Heart left ventricle (tissue), 16 donors: ENCODE measurements at places on chromosomes 1 and 21. TPM values are rescaled to one million over a fixed set of nuclear protein-coding genes. Genes with fewer than 3 reads are reported as not detected.

DNA sequence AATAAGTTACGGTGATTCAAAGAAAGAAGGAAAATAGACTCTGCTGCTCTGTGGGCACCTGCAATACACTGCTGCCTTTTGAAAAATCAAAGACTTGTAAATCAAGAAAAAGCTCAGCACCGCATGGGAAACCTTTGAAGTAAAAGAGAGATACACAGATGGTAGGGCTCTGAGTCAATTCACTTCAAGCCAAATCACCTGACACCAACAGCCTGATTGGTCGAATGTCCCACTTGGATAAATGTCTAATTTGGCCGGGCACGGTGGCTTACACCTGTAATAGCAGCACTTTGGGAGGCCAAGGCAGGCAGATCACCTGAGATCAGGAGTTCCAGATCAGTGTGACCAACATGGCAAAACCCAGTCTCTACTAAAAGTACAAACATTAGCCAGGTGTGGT is 19.2 kb upstream of the RCAN3 start:
- DNase-seq: no peak

DNA sequence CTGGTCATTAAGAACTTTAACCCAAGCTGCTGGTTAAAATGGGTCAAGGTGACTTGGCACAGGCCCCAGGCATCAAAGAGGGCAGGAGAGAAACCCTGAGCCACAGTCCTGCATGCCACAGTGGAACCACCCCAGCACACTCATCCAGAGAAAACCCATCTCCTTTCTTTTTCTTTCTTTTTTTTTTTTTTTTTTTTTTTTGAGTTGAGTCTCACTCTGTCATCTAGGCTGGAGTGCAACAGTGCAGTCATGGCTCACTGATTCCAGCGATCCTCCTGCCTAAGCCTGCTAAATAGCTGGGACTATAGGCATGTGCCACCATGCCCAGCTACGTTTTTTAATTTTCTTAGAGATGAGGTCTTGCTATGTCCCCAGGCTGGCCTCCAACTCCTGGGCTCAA is 109.2 kb upstream of the RAB4A start:
- no peak for DNase-seq

- peak; percentile 55 for DNase-seq
Measured at GRCh38 chr1:38000529-38001455, 4.5 kb downstream of the FHL3 start.

DNA sequence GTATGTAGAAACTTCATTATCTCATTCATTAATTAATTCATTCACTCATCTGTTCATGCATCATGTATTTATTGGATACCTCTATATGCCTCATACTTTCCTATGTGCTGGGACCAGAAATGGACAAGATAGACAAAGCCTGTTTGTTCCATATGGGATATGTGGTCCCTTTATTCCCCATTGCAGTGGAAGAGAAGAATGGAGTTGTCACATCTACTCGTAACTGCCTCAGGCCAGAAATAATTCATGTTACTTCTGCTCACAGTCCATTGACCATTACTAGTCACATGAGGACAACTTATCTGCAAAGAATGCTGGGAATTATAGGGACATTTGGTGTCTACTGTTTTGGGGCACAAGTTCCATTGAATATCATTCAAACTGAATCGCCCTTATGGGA is 327.8 kb downstream of the MATN1 start:
- DNase-seq: no peak

GRCh38 chr1:226690460-226690982 is 48.6 kb downstream of the ITPKB start:
- no peak for DNase-seq

DNA sequence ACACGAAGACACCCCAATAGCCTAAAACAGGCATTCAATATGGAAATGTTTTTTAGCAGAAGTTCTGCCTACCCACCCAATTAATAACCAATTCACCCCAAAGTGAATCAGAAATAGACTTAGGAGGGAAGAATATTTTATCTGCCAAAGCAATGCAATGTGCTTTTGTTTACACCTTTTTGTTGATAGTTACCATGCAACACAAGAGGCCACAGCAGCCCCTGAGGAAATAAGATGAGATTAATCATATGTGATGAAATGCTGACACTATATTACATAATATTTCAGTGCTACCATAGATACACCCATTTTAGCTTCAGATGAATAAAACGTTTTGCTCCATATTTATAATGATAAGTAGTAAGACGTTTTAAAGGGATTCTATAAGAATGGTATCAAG is 60.9 kb upstream of the RGS2 start:
- DNase-seq: no peak

GRCh38 chr1:165355977-165356811 is at the start of gene LMX1A:
LMX1A (minus strand) TSS chr1:165356715; CDS start chr1:165355559, 1,156 bp downstream.
- DNase-seq: no peak

- DNase-seq: peak; percentile 80
Measured at GRCh38 chr1:36160949-36161485, 5.1 kb downstream of the MAP7D1 start.

- peak; percentile 75 for DNase-seq
Measured at GRCh38 chr1:43836267-43836951, 97.2 kb upstream of the ARTN start.

- no peak for DNase-seq
Measured at GRCh38 chr1:1093610-1093943, 19.5 kb upstream of the RNF223 start.

DNA sequence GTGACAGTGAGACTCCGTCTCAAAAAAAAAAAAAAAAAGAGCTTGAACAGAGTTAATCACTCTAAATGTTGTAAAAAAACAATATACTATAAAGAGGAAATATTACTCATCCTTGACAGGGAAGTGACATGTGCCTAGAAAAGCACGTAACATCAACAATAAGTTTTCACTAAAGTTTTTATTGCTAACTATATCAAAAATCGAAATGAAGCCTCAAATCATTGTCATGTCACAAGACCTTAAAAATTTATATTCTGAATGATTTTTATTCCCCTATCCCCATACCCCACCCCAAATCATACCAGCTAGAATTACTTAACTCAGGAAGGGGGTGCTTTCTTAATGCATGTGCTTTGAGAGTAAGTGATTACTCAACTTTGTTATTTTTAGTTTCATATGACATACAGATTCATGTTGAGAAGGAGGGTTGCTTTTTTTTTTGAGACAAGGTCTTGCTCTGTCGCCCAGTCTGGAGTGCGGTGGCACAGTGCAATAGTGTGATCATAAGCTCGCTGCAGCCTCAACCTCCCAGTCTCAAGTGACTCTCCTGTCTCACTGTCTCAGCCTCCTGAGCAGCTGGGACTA is 53.6 kb upstream of the MUTYH start:
- DNase-seq: no peak

GRCh38 chr1:83834621-83835264 is 164.2 kb downstream of the TTLL7 start:
- DNase-seq: no peak

GRCh38 chr1:241717975-241718374 is 65.9 kb downstream of the WDR64 start:
- no peak for DNase-seq

DNA sequence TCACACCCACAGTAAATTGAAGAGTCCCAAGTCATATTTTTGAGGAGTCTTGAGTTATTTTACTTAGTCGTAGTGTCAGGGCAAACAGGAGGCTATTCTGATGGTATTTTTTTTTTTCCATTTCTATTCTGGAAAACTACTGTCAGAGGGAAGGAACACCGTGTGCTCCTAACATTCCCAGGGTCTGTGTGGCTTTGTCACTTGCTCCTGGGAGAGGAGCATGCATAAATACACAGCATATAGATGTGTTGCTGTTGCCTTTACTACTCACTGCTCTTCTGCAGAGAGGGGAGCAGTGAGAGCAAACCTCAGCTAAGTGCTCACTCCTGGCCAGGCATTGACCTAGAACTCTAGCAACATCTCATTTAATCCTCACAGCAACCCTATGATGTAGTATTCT is 45.8 kb downstream of the COLGALT2 start:
- no peak for DNase-seq

DNA sequence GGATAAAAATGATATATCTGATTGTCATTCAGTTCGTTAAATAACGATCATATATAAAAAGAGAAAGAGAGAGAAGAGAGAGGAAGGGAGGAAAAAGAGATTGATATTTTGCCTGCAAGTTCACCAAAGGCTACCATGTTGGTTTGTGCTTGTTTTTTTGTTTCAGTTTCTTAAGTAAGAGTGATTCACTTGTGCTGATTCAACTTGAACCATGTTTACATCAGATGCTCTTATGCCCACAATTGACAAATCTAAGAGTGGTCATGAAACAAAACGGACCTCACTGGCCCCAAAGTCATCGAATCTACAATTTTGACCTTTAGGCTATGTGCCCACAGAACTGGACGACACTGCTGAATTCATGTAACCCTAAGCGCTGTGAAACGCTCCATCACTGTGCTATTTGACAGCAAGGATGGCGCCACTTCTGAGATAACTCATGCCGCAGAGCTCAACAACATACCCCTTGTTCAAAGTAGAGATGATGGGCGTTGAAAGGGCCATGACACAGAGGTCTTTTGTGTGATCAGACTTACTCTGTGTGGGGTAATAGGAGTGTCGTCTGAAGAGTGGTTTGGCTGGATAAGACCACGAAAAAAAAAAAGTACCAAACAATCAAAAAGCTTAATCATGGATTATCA is 481.4 kb downstream of the SETD4 start:
- no peak for DNase-seq

DNA sequence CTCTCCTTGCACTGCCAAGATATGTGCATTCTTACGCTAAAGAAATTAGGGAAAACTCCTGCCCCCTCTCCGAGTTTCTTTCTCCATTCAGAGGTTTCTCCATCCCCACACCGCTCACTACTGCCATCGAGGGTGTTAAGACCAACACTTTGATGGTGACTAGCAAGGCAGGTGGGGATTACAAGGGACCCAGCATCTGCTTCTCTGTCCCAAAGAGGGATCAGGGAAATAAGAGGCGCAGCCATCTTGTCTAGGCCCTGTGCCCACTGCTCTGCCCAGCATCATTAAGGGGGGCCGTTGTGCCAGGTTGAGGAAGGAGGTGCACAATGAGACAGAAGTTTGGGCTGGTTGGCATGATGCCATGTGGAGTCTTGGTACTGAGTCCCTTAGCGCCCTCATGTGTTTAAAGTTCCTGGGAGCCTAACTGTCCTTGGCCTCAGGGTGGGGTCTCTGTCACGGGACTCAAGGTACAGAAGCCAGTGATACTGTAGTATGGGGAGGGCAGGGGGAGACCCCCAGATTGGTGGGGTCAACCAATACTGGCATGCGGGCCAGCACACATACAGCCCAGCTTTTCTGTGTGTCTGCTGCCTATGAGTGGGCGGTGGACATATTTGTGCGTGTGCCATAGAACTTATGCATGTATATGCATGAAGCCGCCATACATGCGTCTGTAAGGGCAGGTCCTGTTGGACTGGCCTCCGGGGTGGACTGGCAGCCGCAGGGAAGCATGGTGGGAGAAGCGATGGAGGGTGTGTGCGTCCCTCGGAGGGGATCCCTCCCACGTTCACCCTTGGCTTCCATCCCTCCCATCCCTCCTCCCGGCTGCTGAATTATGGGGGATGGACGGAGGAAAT is 5.5 kb downstream of the EFNA3 start:
- DNase-seq: no peak

GRCh38 chr1:203672346-203672745 is 45.7 kb downstream of the ATP2B4 start:
- peak; percentile 73 for DNase-seq

DNA sequence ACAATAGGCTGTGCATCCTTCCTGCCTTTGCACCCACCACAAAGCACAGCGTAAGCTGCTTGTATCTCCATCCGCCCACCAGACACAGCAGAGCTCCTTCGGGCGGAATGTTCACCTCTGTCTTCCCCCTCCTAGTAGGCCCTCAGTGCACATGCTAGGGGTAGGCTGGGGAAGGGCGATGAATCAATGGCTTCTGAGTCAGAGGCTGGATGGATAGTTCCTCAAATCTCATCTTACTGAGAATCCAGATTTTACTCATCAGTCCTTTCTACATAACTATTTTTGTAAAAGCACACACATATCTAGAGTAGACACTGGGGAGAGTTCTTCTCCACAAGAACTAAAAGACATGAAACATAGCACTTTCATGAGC is 73.8 kb downstream of the BCAR3 start:
- no peak for DNase-seq

DNA sequence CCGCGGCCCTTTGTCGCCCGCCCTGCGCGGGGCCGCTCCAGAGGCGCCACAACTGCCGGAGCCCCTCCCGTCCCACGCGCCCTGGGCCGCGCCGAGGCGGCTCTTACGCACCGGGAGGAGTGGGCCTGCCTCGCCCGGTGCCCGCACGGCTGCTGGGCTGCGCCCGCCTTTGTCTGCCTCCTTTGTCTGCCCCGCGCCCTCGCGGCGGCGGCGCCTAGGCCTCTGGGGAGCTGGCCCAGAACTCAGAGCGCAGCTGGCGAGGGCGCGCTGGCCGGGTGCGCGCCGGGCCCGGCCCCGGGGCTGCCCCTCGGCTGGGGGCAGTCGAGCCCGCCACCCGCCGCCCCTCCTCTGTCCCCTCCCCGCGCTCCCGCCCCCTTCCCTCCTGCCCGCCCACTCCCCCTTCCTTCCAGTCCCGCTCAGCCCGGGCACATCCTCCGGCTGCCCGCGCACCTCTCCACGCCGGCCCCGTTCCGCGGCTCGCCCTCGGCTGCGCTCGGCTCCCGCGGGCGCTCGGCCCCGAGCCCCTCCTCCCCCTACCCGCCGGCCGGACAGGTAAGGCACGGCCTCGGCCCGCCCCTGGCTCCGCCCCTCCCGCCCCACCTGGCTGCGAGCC is at the start of gene DRAXIN:
DRAXIN (plus strand) TSS at position 409 of the 613 bp plus-strand sequence. CDS start 14,549 bp downstream, outside the sequence.
- no peak for DNase-seq

DNA sequence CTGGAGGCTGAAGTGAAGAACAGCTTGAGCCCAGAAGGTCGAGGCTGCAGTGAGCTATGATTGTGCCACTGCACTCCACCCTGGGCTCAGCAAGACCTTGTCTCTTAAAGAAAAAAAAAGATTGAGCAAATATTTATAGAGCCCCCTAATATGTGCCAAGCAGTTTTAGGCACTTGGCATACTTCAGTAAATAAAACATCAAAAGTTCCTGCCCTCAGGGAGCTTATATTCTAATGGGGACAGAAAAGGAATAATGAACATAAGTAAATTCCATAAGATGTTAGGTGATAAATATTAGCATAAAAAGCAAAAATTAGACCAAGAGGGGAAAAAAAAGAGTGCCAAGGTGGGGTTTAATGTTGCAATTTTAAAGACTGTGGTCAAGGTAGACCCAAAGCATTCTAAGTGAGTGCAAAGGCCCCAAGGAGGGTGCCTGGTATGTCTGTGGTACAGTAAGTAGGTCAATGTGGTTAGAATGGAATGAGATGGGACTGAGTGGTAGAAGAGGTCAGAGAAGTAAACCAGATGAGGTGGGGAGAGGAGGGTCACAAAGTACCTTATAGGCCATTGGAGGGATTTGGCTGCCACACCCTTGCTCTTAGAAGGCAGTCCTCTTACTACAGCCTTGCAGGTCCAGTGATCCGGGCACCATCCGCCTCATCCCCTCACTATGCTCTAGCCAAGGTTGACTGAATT is 2.2 kb upstream of the TOE1 start:
- DNase-seq: no peak

GRCh38 chr1:42002220-42002619 is 83.5 kb upstream of the HIVEP3 start:
- DNase-seq: no peak

The TTLL10 gene
- total RNA-seq: not detected

The PLEKHO1 gene
- 67.6 TPM for total RNA-seq

The TTC4 gene
- 11.9 TPM for total RNA-seq

The SERPINC1 gene
- not detected for total RNA-seq

The DTL gene
- 0.81 TPM for total RNA-seq

The OLIG1 gene
- total RNA-seq: not detected

The SMG7 gene
- total RNA-seq: 38.3 TPM

The RXFP4 gene
- not detected for total RNA-seq

The SFN gene
- total RNA-seq: not detected
